HAP-1 (cell line): ENCODE measurements at places on chromosomes 7 and 10.

- DNase-seq = no peak
Observed at GRCh38 chr10:52780391-52781155, 8.0 kb upstream of the MBL2 start.

DNA sequence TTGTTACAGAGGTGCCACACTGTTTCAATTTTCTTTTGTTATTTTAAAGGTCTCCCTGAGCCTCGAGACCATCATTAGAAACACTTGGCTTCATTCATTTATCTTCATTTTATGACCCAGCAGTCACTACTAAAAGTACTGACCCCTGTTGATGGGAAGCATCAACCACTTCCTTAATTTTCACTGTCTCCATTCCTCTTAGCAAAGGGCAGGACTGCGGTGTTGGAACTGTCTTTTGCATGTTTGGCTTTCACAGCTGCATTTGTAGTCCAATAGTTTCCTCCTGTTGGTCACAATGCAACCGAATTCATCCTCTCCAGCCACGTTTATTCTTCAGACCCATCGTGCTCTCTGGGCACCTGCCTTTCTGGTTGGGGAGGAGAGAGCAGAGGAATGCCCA lies 46.7 kb upstream of the PDZD8 start:
- no peak for DNase-seq

GRCh38 chr10:70616761-70617160 lies 14.2 kb upstream of the PRF1 start:
- no peak for DNase-seq

DNA sequence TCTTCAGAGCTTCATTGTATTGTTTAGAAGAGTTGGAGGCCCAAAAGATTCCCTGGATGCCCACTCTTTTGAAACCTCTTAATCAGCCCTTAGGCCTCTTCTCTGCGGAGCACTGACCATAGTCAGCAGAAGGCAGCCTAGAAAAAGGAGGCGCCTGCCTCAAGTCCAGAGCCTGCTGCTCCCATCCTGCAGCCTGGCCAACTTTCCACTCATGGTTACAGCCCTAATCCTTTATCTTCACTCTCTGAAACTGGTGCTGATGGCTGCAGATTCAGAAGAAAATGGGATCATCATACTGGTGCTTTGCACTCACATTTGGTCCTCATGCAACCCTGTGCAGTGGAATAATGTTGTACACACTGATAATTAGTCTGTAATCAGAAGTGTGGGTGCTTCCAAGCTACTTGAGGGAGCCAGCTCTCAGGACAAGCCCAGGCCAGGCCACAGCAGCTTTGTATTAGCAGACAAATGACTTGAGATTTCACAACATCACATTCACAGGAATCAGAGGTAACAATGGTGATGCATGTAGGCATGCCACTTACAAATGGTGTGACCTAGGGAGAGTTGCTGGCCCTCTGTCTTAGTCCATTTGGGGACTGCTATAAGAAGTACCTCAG lies 272.9 kb downstream of the GALNT17 start:
- no peak for DNase-seq

DNA sequence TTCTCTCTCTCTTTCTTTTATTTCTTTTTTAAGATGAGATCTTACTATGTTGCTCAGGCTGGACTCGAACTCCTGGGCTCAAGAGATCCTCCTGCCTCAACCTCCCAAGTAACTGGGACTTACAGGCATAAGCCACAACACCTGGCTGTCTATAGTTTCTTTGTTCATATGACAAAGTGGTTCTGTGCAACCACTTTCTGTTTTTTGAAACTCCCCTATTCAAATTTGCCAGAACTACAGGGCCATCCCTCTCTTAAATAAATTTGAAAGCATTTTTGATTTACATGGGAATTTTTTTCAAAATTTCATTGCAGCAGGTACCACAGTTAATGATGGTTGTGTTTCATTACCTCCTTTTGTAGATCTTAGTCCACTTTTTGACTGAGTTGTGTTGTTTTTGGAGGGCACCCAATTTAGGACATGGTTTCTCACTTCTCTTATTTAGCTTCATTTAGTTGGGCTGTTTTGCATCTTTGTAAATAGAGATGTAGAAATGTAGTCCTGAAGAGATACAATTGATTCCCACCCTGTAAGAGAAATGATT lies 119.2 kb downstream of the LRRC4 start:
- no peak for DNase-seq

GRCh38 chr7:28893888-28894287 lies 64.2 kb downstream of the TRIL start:
- no peak for DNase-seq

GRCh38 chr7:28658381-28658780 lies 246.1 kb downstream of the CREB5 start:
- no peak for DNase-seq

DNA sequence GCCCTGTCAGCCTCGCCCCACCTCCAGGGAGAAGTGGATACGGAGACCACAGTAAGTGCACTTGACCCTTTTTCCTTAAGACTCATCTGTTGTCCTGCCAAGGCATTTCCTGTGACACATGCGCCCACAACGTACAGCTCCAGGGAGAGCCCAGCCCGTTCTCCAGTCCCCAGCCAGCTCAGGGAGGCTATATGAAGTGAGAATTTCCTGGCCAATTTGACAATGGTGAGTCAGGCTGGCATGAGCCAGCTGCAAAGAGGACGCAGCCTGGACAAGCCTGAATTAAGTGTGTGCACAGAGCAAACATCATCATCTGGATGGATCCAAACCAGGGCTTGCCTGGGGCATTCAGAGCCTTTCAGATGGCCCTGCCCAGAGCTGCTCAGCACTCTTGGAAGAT lies 244.8 kb downstream of the KCNMA1 start:
- no peak for DNase-seq

- no peak for DNase-seq
Observed at GRCh38 chr10:71290331-71290730, 28.7 kb upstream of the SLC29A3 start.

- DNase-seq = no peak
Observed at GRCh38 chr7:34723866-34724490, 66.0 kb downstream of the NPSR1 start.

DNA sequence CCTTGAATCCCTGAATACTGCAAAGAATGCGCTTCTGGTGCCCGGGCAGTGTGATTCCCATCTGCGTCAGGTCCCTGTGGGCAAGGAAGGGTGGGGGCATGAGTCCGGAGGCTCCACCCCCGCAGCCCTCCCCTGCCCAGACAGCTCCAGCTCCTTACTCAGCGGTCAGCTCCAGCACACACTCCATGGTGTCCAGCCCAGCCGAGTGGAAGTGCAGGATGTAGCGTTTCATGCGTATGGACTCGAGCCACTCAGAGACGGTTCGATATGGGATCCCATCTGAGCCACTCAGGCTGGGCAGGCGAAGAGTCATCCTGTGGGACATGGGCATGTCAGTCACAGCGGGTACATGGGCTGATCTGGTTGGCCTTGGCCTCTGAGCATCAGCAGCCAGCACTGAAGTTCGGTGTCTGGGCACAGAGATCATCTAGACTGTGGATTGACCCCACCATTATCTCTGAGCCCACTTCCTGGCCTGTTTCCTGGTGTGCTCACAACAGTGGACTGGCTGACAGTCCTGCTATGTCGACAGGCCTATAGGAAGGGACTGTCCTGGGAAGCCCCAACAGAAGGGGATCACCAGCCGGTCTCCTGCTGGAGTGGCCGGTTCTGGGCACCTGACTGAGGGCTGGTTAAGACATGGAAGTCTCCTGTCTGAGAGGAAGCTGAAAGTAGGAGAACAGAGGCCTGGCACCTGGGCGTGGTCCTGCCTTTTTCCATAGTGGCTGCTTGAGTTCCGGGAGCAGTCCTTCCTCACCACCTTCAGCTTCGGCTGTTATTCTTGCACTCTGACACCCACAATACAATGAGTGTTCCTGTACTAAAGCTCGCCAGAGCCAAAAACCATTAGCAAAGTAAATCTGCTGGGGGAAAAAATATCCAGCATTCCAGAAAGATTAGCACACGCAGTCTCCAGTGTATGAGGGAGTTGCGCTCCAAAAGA lies 10.6 kb downstream of the ZYX start:
- DNase-seq = no peak

GRCh38 chr10:34405611-34406462 lies 409.3 kb downstream of the PARD3 start:
- DNase-seq = peak; percentile 21

GRCh38 chr10:96244354-96244753 lies 27.0 kb downstream of the BLNK start:
- no peak for DNase-seq

DNA sequence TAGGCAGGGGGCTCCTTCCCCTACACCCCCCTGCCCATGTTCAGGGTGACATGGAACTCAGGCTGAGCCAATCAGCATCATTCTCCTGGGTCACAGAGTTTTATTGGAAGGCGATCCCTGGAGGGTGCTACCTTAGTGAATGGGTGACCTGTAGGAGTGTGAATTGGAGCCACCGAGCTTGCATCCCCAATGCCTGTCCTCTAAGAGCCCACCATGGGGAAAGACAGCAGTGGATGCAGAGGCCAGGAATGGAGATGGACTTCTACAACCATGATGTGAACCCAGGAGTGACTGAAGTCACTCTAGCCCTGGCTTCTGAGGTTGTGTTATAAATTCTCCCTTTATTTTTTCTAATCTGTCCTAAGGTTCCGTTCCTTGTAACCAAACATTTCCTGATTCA lies 89.4 kb downstream of the CCDC71L start:
- DNase-seq = no peak

GRCh38 chr10:35716776-35717175 lies 74.7 kb upstream of the FZD8 start:
- DNase-seq = no peak

- DNase-seq = peak; percentile 7
Observed at GRCh38 chr10:112912410-112912928, 37.6 kb upstream of the TCF7L2 start.

DNA sequence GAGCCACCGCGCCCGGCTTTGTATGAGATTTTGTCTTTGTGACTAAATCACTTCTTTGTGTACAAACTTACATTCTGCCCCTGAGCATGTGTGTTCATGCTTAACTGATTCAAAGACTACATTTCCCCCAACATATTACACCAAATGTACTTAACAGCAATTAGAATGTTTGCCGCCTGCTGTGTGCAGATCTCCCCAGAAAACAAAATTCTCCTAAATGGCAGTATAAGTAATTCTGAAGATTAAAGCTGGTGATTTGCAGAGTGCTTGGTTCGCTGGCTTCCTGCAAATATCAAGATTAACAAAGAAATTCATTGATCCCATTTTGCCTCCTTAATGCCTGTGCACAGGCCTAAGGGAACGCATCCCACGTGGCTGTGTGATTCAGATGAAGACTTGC lies 230.3 kb downstream of the GALNT17 start:
- DNase-seq = no peak

DNA sequence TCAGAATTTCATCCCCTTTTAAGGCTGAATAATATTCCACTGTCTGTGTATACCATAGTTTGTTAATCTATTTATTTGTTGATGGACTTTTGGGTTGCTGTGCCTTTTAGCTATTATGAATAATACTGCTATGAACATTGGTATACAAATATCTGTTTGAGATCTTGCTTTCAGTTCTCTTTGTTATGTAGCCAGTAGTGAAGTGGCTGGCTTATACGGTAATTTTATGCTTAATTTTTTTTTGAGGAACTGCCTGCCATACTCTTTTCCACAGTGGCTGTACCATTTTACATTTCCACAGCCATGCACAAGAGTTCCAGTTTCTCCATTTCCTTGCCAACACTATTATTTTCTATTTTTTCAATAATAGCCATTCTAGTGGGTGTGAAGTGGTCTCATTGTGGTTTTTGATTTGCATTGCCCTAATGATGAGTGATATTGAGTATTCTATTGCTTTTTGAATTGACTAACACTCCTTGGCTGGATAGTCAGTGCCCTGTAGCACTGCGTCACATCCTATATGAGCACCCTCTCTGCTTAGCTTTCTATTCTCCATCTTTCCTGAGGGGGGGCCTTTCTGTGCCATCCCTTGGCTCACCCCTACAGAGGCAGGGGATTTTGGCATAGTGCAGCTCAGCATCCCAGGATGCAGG lies 29.4 kb upstream of the RAPGEF5 start:
- DNase-seq = no peak

DNA sequence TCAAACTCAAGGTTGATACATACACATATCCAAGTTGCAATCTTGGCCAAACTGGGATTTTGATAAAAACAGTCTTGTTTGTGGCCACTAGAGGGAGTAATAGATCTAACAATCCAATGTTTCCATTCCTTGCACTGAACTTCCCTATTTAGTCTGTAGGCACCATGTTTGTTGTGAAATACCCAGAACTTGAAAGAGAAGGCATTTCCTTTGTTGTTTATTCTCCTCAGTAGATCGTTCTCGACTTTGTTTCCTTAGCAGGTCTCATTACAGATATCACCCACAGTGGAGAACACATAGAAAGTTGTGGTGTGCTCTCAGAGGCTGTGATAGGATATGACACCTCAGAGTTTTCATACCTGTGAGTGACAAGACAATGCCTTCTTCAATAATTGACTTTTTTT lies 70.3 kb upstream of the MXI1 start:
- no peak for DNase-seq

GRCh38 chr7:102252366-102252982 lies 34.2 kb upstream of the SH2B2 start:
- DNase-seq = no peak

DNA sequence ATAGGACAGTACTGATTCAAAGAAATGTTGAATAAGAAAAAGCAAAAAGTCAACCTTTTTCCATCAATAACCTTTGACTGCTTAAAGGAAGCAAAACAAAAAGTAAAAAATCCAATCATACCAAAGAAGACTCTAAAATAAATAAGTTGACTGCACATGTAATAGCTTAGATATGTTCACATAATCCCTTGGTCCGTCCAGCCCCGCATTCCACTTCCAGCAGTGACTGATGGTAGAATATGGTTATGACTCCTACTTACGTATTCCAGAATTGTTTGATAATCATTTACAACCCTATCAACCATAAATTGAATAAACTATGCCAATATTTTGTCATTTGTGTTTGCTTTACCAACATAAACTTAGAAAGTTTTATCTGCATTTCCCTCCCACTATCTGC lies 77.9 kb downstream of the CTNNA3 start:
- no peak for DNase-seq

DNA sequence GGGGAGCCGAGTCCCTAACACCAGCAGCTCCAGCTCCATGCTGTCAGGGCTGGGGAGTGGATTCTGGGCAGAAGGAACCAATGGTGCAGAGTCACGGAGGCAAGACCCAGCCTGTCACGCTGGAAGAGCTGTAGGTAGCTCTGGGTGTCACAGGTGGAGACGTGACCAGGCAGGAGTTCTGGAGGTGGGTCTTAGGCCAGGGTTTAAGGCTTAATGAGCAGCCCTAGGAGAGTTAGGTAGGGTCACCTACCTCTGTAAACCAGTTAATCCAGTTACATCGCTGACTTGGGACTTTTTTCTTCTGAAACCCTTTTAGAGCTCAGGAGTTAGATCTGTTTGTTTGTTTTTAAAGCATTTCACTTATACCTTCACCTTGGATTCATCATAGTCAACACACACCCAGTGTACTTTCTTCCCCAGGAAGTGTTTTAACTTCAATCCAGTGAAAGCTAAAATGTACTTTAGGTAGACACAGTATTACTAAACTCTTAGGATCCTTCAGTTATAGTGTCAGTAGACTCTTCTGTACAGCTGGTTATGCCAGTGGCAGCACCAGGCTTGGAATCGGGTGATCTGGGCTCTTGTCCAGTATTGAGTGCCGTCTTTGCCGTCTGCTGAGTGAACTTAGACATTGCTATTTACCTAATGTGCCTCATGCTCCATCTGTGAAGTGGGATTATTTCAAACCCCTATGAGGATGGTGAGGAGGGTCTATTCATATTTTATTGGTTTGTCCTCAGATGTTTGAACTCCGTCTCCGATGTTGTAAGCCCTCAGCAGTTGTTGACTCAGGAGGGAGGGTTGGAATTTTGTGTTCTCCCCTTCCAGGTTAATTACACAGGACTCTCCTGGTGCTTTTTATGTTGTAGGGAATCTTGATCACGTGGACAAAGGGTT lies 31.0 kb downstream of the TACR2 start:
- DNase-seq = no peak

GRCh38 chr10:76126607-76127527 lies 695.4 kb downstream of the LRMDA start:
- no peak for DNase-seq
